Activated CD8-positive, alpha-beta T cell treated with anti-CD3 and anti-CD28 coated beads, Interleukin-2, amount 10 ng/mL, durations not matched to agents 7 days and 5 days (primary cell): ENCODE measurements at places on chromosomes 1 and 21. TPM values are rescaled to one million over a fixed set of nuclear protein-coding genes. Genes with fewer than 3 reads are reported as not detected.

The CA14 gene
- not detected for total RNA-seq

The CLEC20A gene
- not detected for total RNA-seq

The SERPINC1 gene
- not detected for total RNA-seq

The MARK1 gene
- not detected for total RNA-seq

The PADI2 gene
- total RNA-seq = not detected

The S100B gene
- total RNA-seq = 8.5 TPM

The AMY1B gene
- total RNA-seq = not detected

The SMIM1 gene
- total RNA-seq = not detected

The FAAH gene
- total RNA-seq = 3.6 TPM

The LCE5A gene
- not detected for total RNA-seq

The DCST1 gene
- not detected for total RNA-seq

The NT5C1A gene
- total RNA-seq = not detected

The TACSTD2 gene
- not detected for total RNA-seq
